ENCODE measurements at places on chromosomes 2 and 18.

GRCh38 chr2:97747716-97748115, 34.3 kb downstream of the ZAP70 start:
- no peaks in the 10 kb centered on the region for H3K27me3 ChIP-seq
- peaks cover 58% of the 10 kb centered on the region for H3K4me1 ChIP-seq
- H3K36me3 ChIP-seq: peaks cover 17% of the 10 kb centered on the region
- peak overlapping the region; percentile 26 for H3K27ac ChIP-seq
- H3K4me3 ChIP-seq: peak overlapping the region; percentile 33

- peaks cover 10% of the 10 kb centered on the region for H3K27me3 ChIP-seq
- H3K4me1 ChIP-seq: peaks cover 5% of the 10 kb centered on the region
- no peak for DNase-seq
- H3K36me3 ChIP-seq: no peaks in the 10 kb centered on the region
- no peak overlapping the region for H3K4me3 ChIP-seq
- no peak overlapping the region for H3K27ac ChIP-seq
These were observed 23.3 kb downstream of the RAB31 start for GRCh38 chr18:9731380-9731779.

DNA sequence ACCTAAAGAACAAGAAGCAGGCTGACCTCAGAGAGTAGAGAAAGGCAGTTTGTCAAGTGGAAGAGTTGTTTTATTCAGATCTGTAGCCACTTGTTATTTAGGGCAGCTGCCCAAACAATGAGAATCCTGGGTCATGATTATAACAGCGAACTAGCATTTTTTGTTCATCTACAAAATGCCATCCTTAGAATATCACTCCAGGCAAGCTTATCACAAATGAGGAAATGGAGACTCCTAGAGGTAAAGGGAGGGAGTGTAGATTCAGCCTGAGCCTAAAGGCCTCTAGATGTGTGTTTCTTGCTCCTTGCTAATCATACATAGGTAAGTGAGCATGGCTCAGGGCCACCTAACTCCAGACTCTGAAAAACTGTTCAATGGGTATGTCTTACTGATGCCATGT, 126.1 kb downstream of the HNMT start:
- H3K4me3 ChIP-seq: no peak overlapping the region
- H3K27ac ChIP-seq: no peak overlapping the region
- H3K36me3 ChIP-seq: no peaks in the 10 kb centered on the region

- DNase-seq: no peak
- no peak overlapping the region for H3K4me3 ChIP-seq
- peaks cover 9% of the 10 kb centered on the region for H3K4me1 ChIP-seq
- peak overlapping the region; percentile 7 for H3K27ac ChIP-seq
These were observed 84.2 kb upstream of the ID2 start for GRCh38 chr2:8597559-8598225.

DNA sequence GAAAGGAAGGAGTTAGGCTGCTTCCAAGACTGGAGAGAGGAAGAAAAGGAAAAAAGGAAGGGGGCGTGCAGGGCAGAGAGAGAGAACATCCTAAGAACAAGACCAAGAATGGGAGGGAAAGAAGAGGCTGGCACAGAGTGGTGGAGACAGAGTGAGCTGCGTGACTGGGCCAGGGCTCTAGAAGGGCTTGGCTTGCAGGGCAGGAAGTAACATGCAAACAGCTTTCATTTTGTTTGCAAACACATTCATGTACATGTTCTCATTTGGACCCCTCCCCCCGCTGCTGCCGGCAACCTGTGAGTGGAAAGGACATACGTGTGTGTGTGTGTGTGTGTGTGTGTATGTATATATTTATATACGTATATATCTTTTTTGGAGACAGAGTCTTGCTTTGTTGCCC, 46.8 kb upstream of the DNMT3A start:
- no peak for DNase-seq
- no peaks in the 10 kb centered on the region for H3K27me3 ChIP-seq
- H3K27ac ChIP-seq: no peak overlapping the region
- peaks cover 4% of the 10 kb centered on the region for H3K36me3 ChIP-seq
- H3K4me3 ChIP-seq: no peak overlapping the region
- H3K4me1 ChIP-seq: peaks cover 14% of the 10 kb centered on the region
